ENCODE measurements at places on chromosomes 11 and 22. TPM values are rescaled to one million over a fixed set of nuclear protein-coding genes. Genes with fewer than 3 reads are reported as not detected.

C11orf65 gene
- total RNA-seq = not detected

GRCh38 chr11:8219257-8220021 lies 44.2 kb downstream of the LMO1 start:
- DNase-seq = peak; percentile 63

DNA sequence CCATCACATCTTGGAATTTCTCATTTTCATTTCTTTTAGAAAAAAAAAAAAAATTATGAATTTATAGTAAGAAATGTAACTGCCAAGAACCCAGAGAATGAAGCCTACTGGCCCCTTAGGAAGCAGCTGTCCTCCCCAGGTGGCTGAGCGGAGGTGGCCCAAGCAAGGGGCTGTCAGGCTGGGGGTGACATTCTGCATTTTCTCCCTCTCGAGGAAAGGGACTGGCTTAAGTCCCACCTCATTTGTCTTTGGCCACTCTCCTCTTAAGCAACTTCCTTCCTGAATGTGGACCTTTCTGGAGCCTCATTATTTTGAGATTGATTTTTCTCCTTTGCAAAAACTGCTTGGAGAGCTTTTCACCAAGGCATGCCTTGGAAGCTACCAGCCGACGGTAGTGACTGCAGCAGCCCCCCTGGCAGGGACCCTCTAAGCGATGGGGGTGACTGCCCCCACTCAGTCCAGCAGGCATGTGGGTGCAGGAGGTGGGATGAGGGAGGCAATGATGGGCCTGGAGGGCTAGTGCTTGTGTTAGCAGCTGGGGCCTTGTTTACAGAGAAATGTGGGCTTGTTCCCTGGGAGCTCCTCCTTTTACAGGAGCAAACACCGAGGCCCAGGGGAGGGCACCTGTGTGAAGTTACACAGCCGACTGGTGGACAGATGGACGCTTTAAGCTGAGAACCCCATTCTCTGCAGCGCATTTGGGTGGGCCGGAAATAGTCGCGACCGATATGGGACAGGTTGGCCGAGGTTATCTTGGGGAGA lies 111.7 kb downstream of the MORC2 start:
- DNase-seq = no peak

DNA sequence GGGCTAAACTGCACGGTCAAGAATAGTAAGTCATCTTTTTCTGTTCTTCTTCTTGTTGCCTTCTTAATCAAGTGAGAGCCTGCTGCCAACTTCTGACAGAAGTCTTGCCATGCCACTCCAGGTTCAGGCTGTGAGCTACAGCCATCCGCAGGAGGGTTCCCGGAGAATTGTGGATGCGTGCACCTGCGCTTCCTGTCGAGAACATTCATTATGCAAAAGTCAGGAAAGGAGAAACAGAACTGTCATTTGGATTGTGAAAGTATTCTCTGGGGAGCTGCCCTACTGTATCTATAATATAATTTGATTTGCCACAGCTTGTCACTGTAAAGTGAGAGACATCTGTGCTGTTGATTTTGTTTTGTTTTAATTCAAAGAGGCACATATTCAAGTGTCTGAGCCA lies 12.3 kb downstream of the IL17RA start:
- DNase-seq = no peak

DNA sequence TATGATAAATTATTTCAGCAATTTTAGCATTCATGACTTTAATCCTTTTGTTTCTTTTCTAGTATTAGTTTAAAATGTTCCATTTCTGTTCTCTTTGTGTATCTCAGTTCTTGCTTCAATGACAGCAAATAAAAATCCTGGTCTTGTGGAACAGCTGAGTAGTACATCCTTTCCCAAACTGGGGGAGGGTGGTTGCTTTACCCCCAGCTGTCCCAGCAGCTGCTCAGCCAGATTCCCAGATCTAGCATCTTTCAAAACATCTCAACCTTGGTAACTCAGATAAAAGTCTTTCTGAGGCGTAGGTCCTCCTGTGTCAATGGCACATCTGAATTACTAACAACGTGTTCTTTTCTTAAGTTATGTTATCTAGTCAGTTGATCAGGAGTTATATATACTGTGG lies 72.2 kb upstream of the GRK2 start:
- DNase-seq = no peak

DNA sequence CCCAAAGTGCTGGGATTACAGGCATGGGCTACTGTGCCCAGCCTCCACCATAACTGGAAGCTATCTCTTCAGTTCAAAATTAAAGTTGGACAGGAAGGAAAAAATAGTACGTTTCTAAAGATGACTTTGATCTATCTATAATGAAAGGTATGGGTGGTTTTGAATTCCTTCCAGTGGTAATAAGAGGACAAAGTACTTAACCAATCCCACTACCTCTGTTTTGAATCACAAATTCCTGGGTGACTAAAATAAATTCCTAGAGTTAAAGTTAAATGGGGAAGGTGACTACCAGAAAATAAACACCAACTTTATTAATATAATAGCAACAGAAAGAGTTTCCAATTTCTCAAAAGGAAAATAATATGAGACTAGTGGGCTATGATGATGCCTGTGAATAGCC lies 9.1 kb downstream of the PHF5A start:
- no peak for DNase-seq

- DNase-seq = no peak
These were observed 133.6 kb downstream of the DSCAML1 start for GRCh38 chr11:117663414-117663813.

GRCh38 chr11:84234011-84234410 lies 947.8 kb upstream of the CCDC90B start:
- DNase-seq = no peak

GRCh38 chr11:35090125-35090524 lies 48.8 kb upstream of the CD44 start:
- DNase-seq = no peak

DNA sequence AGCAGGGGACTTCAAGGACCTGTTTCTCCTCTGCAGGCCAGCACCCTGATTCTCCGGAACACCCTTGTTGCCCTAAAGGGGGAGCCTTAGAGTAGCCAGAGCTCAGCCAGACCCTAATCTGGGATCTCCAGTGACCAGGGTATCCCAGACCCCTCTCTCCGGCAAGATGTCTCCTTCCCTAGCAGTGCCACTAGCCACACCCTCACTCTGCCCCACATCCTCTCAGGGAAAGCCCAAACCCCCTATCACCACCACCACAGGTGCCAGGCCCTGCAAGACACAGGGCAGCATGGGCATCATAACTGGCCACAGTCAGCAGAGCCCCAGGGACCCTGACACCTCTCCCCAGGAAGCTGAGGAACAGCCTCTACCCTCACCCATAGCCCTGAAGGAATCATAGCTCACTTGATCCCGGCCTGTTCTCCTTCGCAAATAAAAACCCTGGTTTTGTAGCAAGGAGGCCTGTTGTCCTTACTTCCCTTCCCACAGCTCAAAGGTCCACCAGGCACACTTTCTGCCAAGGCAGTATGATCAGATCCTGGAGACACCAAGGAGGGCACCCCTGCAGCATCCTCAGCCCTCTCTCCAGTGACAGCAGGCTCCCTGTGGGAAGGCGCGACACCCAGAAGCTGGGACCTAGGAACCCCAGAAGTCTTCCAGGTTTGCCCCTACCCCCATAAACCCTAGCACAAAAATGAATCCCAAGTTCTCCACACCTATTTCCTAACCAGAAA lies 4.6 kb downstream of the CFL1 start:
- DNase-seq = no peak

DNA sequence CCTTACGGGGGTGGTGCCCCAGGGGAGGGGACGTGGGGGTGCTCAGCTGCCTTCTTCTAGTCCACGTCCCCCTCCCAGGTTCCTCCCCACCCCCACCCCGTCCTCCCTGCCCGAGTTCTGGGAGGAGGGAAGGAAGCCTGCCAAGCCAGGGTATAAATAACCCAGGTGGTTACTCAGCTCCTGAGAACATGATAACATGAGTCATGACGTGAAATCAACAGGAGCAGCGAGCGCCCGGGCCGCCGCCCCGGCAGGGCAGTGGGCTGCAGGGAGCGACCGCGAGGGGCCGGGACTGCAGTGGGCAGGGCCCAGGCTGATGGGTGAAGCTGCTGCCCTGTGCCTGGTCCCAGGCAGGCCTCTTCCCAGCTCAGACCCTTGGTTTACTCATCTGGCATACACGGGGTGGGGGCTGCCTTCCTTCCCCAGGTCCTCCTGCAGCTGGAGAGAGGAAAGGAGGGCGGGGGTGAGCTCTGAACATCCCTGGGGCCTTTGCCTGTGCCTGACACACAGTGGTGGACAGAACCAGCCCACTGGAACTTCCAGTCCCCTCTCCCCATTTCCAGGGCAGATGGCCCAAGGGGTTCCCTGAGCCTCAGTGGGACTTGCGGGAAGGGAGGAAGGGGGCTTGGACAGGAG lies 8.8 kb upstream of the PDGFB start:
- peak; percentile 93 for DNase-seq

DNA sequence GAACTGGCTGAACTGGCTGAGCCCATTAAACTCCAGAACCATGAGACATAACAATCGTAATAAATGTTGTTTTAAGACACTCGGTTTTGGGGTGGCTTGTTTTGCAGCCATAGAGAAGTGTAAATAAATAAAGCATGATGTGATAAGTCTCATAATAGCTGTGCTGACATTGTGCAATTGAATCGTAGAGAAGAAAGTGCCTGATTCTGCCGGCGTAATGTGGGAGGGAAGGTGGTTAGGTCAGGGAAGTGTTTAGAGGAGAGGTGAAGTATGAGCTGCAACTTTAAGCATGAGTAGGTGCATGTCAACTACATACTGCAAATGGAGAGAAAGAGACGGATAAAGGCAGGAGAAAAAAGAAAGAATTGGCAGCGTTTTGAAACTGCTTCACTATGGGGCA lies 217.1 kb downstream of the BLID start:
- DNase-seq = peak; percentile 14

GRCh38 chr11:115439969-115440540 lies 64.2 kb downstream of the CADM1 start:
- DNase-seq = no peak

GRCh38 chr22:35418731-35419130 lies 18.8 kb downstream of the MCM5 start:
- no peak for DNase-seq

GRCh38 chr22:35305525-35306070 lies 5.9 kb downstream of the TOM1 start:
- DNase-seq = no peak

DNA sequence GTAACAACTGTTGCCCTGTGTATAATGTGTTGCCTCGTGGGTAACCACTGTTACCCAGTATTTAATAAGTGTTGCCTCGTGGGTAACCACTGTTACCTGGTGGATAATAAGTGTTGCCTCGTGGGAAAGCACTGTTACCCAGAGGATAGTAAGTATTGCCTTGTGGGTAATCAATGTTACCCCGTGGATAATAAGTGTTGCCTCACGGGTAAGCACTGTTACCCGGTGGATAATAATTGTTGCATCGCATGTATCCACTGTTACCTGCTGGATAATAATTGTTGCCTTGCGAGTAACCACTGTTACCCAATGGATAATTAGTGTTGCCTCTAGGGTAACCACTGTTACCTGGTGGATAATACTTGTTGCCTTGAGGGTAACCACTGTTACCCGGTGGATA lies 17.1 kb upstream of the NXPE4 start:
- DNase-seq = no peak

Data from renal cortical epithelial cell (primary cell).